ENCODE measurements at places on chromosomes 16 and 17. TPM values are rescaled to one million over a fixed set of nuclear protein-coding genes. Genes with fewer than 3 reads are reported as not detected.

The FAM222B gene
- total RNA-seq, result 15.4 TPM

The MAPK7 gene
- 33.5 TPM for total RNA-seq

The AFMID gene
- 17.7 TPM for total RNA-seq

The GUCY2D gene
- total RNA-seq, result not detected

The P2RX1 gene
- total RNA-seq, result 1.1 TPM

The TRPV3 gene
- total RNA-seq, result 0.37 TPM

The SP6 gene
- not detected for total RNA-seq

The PRM2 gene
- not detected for total RNA-seq
